ENCODE measurements at places on chromosomes 2 and 18.

GRCh38 chr2:198756166-198756565, 701.6 kb downstream of the SATB2 start:
- DNase-seq = peak; percentile 90

GRCh38 chr2:107589079-107589491, 237.6 kb upstream of the RGPD4 start:
- DNase-seq = peak; percentile 10

- no peak for DNase-seq
Observed at GRCh38 chr2:224561234-224562005, 23.7 kb downstream of the CUL3 start.

- no peak for DNase-seq
Observed at GRCh38 chr2:47653902-47654789, 128.8 kb upstream of the MSH6 start.

DNA sequence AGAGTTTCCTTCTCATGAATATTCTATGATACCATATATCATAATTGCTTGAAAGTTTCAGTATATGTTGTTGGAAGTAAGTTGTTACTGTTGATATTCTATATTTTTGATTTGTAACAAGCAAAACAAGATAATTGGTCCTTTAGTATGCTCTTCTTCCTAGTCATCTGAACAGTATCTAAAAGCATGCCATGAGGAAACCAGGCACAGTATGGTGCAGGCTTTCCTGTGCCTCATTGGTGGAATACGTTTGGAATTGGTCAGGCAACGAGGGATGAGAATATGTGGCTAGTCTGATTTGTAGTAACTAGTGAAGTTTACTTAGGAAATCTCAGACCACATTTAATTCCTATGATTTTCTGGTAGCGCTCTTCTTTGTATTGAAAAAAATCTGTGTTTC, 22.8 kb downstream of the ASXL3 start:
- no peak for DNase-seq

DNA sequence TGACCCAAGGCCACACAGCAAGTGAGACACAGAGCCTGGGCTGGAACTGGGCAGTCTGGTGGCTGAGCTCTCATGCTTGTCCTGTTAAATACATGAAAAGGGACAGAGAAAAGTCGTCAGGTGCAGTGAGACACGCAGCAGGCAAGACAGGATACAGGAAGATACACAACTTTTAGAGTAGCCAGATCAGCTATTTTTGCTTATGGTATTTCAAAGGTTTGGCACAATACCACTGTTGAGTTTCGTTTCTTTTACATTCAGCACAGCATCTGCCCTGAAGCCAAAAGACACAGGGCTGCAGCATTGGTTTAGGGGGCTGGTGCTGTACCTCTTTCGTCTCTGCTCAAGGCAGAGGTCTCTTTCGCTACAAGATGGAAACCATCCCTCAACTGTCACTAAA, 14.0 kb downstream of the FHL2 start:
- no peak for DNase-seq

DNA sequence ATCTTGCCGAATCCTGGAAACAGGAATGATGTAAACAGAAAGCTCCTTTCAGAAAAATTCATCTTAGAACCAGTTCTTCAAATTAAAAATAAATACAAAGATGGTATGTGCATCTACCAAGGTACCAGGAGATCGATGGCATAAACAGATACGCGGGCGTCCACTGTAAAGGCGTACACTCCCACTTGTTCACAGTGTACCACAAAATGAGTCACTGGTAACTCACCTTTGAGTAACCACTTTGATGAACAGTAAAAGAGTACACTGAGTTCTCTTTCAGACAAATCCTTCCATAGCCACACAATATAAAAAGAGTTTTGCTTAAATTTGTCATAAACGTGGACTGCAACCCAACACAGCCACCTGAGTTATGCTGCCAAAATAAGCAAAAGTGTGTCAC, 128.3 kb downstream of the DNER start:
- no peak for DNase-seq

GRCh38 chr2:146246002-146246735, 1598.7 kb upstream of the ACVR2A start:
- DNase-seq = peak; percentile 77

DNA sequence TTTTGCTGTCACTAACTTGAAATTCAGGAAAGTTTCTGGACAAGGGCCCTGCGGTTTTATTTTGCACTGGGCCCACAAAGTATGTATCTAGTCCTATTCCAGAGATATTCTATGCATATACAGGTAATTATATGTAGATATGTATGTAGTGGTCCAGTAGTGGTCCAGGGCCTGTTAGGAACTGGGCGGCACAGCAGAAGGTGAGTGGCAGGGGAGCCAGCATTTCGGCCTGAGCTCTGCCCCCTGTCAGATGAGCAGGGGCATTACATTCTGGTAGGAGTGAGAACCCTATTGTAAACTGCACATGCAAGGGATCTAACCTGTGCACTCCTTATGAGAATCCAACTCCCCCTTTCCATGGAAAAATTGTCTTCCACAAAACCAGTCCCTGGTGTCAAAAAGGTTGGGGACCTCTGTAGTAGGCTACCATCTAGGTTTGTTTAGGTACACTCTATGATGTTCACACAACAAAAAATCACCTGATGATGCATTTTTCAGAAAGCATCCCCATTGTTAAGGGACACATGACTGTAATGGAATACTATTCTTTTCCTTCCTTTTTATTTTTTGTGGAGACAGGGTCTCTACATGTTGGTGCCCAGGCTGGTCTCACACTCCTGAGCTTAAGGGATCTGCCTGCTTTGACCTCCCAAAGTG, 2.8 kb upstream of the PPP4R3B start:
- DNase-seq = no peak

DNA sequence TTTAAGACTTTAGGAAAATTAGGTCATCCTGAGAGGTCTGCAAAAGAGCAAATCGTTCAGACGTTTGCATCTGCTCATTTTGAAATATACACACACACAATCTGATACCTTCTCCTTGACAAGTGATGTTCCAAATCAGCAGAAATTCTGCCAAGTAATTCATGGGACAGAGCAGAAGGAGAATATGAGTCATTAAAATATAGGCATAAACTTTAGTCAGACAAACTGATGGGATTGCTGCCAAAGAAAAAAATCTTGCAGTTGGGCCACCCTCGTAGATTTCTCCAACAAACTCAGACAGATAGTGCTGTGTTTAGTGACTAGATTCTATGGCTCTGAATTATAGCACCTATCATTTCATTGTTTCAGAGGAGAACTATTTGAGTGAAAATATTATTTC, 336.3 kb downstream of the NYAP2 start:
- peak; percentile 86 for DNase-seq

GRCh38 chr2:29787473-29788465, 133.6 kb downstream of the ALK start:
- DNase-seq = no peak

- DNase-seq = no peak
Observed at GRCh38 chr2:40127146-40127545, 324.7 kb downstream of the SLC8A1 start.

DNA sequence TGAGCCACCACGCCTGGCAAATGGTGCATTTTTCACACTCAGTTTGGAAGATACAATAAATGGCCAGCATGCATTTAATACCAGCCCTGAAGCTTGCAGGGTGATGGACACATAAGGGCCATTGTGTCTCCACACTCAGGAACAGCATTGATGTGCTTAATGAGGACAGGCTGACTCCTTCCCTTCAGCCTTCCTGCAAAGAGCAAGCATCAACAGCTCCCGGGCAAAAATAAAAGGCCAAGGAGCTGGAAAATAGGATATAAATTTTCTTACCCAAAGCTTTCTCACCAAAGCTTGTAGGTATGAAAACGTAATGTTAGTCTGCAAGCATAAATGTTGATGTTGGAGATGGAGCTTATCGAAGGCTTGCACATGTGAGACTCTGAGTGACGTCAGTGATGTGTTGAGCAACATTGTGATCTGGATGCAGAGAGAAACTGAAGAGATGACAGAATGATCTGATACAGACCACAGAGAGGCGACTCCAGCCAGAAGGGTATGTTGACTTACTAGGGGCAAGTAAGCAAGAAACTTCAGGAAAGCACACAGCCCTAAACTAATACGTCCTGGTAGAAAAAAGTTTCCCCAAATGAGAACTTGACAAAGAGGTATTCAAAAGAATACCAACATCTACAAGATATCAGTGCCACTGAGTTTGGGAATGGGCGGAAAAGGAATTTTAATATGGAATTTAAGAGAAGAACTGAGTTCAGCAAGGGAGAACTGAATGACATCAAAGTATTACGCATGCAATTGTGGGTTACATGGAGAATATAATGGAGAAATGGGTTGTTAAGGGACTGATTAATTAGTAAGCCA, 256.5 kb downstream of the TGIF1 start:
- no peak for DNase-seq

DNA sequence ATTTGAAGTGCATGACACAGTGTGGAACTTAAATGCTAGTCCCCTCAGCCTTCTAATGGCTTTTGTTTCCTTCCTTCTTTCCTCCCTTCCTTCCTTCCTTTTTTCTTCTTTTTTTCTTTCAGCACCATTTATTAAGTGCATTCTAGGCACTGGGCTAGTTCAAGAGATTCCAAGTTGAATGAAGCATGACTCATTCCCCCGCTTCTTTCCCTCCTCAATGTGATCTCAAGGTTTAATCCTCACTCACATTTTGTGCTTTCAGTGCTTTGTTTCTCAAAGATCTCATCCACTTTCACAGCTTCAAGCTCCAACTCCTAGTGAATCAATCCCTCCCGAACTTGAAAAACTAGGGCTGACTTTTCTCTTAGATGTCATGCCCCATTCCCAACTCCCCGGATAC, 90.1 kb downstream of the LBH start:
- peak; percentile 7 for DNase-seq

- no peak for DNase-seq
Observed at GRCh38 chr2:236892721-236893120, 193.0 kb upstream of the COPS8 start.

DNA sequence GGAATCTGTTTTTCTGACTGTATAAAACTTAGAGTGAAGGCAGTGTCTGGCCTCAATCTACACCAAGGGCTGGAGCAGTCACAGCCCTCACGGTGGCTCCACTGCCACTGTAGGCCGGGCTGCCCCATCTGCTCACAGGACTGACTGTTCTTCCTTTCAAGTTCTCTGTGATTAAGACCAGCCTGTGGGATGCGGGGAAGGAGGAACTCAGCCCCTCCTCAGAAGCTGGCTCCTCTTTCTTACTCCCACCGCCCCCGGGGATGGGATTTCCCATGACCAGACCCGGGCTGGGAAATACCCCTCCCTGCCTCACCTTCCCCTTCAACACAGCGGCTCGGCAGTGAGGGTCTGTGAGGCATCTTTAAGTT, 106.0 kb downstream of the COPS8 start:
- DNase-seq = no peak

DNA sequence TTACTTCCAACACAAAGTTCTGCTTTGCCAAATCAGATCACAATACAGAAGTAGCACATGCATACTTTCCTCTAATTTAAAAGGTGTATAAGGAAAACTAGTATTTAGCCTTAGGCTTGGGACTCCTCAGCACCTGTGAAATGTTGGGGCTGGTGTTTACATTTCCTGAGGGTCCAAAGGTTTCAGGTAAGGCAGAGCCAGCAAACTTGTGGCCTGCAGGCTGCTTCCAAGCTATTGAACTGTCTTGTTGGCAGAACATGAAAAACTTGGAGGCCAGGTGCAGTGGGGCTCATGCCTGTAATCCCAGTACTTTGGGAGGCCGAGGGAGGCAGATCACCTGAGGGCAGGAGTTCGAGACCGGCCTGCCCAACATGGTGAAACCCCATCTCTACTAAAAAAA, 26.5 kb upstream of the GPR39 start:
- DNase-seq = no peak

GRCh38 chr2:170679607-170680079, 35.5 kb upstream of the SP5 start:
- no peak for DNase-seq

DNA sequence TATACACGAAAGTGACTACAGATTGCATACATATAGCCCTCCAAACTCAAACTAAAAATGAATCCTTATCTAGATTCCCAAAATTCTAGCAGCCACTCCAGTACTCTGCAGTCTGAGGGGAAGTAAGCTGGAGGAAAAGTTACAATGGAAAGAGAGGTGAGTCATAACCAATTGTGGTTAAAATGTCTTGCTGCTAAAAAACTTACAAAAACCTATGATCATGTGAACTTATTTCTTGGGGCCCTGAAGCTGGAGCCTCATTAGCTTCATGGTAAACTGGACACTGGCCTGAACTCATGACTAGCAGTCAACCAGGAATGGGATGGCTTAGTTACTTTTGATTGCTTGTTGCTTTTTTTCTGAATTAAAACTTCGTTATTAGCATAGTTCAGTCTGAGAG, 175.9 kb downstream of the SLC4A3 start:
- DNase-seq = peak; percentile 2

- no peak for DNase-seq
Observed at GRCh38 chr2:203326356-203326755, 1.8 kb upstream of the ABI2 start.

DNA sequence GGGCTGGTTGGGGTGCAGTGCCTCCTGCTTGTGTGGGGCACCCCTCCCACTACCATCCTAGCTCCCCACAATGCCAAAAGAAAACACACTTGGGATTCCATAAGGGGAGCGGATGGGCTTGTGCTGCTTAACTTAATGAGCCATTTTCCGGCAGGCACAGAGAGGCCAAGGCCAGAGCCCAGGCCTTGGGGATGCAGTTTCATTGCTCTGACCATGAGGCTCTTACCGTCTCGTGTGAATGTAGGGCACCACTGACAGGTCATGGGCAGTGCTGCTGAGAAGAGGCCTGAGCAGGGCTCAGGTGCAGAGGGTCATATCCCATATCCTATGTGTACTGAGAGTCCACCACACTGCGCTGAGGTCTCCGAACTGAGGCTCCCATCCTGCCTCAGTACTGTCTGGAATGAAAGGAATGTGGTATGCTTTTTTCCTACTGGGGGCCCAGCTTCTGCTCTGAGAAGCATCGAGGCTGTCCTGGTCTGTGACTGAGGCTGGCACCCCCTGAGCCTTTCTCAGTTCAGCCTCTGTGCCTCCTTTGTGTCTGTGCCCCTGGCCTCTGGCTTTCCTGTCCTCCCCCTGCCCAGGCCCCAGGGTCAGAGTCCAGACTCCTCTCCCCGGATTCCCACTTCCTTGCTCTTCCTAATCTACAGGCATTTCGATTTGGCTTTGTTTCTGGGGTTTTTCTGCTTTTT, 45.2 kb upstream of the MAPRE3 start:
- no peak for DNase-seq

DNA sequence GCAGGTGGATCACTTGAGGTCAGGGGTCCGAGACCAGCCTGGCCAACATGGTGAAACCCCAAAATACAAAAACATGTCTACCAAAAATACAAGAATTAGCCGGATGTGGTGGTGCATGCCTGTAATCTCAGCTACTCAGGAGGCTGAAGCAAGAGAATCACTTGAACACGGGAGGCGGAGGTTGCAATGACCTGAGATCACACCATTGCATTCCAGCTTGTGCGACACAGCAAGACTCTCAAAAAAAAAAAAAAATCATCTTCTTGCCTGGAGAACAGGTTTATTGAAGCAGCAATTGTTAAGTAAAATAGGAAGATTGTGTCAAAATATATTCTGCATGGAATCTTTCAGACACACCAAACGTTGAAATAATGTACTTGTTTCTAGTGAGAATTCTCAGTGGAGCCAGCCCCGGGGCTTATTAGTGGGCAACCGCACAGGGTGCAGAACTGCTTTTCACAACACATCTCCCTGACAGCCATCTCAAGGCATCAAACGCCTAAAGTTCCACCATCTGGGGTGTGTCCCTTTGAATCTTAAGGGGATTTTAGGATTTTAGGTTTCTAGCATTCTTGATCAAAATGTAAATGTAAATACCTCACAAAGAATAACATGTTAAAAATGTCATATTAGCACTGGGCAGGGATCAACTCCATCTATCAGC, 28.6 kb upstream of the PPP4R1 start:
- DNase-seq = no peak
